ENCODE measurements at places on chromosomes 3 and 15. TPM values are rescaled to one million over a fixed set of nuclear protein-coding genes. Genes with fewer than 3 reads are reported as not detected.

Gene LINGO1
- not detected for total RNA-seq

Gene TM2D3
- 18.8 TPM for total RNA-seq

Gene GOLGA8J
- total RNA-seq: not detected

Gene C3orf20
- total RNA-seq: not detected

DNA sequence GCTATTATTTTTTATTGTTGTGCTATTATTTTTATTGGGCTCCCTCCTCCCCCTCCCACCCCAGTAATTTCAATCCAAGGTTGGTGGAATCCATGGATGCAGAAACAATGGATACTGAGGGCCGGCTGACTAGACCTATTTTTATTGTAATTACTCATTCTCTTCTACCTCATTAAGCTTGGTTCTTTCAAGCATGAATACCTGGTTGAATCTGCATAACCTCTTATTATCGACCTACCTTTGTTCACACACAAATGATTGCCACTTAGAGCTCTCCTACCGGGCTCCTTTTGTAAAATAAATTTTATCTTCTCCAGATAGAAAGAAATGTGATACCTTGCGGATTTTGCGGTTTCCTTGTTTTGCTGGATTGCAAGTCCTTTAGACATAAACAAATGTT, 31.6 kb downstream of the BTD start:
- no peak for DNase-seq

DNA sequence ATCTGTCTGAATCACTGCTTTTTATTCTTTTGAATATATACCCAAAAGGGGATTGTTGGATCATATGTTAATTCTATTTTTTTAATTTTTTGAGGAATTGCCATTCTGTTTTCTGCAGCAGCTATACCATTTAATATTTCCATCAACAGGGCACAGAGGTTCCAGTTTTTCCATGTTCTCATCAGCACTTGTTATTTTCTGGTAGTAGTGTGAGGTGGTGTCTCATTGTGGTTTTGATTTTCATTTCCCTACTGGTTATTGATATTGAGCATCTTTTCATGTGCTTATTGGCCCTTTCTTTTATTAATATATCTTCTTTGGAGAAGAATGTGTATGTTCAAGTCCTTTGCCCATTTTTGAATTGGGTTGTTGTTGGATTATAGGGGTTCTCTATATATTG, 68.1 kb downstream of the PDE8A start:
- DNase-seq: no peak

All from PC-9 (cell line).